Activated naive CD4-positive, alpha-beta T cell treated with anti-CD3 and anti-CD28 coated beads, Interleukin-2, amount 10 ng/mL, durations not matched to agents 7 days and 5 days (primary cell): ENCODE measurements at places on chromosomes 4 and X.

GRCh38 chrX:125436855-125437254, 117.2 kb downstream of the TEX13C start:
- DNase-seq = no peak

- DNase-seq = no peak
Observed at GRCh38 chrX:115533485-115533884, 27.5 kb upstream of the PLS3 start.

DNA sequence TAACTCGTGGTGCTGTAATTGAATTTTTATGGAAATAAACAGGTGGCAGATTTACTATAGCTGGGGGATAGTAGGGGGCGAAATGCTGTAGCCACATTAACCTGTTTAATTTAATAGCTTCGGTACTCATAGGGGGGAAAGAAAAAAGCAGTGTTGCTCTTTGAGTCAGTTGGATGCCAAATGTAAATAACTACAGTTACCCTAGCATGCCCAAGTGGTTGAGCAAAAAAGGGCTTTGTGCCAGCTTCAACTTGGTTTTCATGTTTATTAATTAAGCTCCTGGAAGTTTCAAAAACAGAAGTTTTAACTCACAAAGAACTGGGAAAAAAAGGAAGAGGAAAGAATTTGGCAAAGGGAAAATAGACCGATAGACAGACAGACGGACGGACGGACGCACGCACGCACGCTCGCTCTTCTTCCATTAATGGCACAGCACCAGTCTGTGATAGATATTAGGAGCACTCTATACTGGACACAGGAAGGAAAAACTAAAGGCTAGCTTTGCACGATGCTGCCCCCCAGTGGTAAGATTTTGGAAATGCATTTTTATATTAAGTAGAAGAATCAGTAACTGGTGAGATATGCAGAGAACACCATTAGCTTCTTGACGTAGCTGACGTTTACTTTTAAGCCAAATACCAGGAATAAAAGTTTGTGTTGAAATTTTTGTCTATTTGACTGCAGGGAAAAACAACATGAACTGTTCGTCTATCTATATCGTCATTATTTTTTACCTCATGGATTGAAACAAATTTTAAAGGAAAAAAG, 151.8 kb downstream of the SLC7A11 start:
- DNase-seq = peak; percentile 37

- DNase-seq = no peak
Observed at GRCh38 chrX:13661735-13662288, 8.9 kb downstream of the TCEANC start.

DNA sequence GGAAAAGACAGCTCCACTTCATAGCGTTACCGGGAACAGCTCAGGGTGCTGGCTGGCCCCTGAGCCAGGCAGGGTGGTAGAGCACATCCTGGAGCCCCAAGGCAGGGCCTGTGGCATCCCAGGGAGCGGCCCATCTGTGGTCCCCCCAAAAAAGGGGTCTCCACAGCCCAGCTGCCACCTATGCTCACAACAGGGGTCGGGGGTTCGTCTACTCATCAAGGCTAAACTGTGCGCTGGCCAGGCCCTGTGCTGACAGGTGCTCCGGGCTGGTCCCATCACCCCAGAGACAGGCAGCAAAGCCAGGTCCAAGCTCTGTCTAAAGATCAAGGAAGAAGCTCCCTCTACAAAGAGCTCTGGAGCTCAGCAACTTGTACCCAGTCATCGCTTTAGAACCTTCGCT, 77.9 kb downstream of the DCTD start:
- no peak for DNase-seq
